ENCODE measurements at places on chromosomes 6 and 20.

GRCh38 chr6:170081556-170081955 lies 209.3 kb downstream of the DLL1 start:
- DNase-seq = no peak

DNA sequence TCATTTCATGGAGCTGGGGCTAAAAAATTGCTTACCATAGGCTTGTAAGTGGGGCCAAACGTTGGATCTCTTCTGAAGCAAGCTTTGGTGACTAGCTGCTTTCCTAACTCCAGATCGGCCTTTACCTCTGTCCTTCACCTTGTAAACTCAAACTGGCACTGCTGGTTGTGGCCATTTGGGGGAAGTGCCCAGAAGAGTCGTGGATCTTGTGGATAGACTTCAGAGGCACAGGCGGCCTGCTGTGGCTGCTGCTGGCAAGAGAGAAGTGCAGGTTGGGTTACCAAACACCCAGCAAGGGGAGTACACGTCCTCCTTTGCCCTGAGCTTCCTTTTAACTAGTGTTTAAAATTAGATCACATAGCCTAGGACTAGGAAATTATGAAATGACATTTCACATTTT lies 36.8 kb upstream of the KLHL31 start:
- DNase-seq = no peak

DNA sequence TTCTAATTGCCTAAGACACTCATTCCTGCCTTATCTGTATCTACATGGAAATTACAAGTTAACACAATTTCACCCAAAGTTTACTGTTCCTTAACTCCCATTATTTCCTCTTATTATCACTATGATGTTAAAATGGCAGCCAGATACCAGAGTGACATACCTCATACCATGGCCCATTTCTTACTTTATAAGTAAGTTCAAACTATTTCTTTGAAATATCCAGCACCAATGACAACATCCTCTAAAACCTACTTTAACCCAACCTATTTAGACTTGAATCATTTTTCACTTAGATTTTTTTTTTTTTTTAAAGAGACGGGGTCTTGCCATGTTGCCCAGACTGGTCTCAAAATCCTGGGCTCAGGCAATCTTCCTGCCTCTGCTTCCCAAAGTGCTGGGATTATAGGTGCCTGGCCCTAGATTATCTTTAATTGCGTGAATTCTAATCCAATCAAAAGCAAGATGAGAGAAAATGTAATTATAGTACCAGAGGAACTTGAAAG lies 10.0 kb downstream of the REV3L start:
- no peak for DNase-seq

GRCh38 chr6:72709431-72709830 lies 87.6 kb downstream of the KCNQ5 start:
- DNase-seq = no peak

GRCh38 chr6:124822204-124822613 lies 140.0 kb upstream of the RNF217 start:
- DNase-seq = peak; percentile 5

Data from NCI-H345 (cell line).